ENCODE measurements at places on chromosomes 16 and 17.
A peak's percentile ranks its signal among the peaks of the same experiment; 100 is the strongest.

GRCh38 chr16:13839577-13839976, 80.4 kb upstream of the ERCC4 start:
- no peak for DNase-seq

DNA sequence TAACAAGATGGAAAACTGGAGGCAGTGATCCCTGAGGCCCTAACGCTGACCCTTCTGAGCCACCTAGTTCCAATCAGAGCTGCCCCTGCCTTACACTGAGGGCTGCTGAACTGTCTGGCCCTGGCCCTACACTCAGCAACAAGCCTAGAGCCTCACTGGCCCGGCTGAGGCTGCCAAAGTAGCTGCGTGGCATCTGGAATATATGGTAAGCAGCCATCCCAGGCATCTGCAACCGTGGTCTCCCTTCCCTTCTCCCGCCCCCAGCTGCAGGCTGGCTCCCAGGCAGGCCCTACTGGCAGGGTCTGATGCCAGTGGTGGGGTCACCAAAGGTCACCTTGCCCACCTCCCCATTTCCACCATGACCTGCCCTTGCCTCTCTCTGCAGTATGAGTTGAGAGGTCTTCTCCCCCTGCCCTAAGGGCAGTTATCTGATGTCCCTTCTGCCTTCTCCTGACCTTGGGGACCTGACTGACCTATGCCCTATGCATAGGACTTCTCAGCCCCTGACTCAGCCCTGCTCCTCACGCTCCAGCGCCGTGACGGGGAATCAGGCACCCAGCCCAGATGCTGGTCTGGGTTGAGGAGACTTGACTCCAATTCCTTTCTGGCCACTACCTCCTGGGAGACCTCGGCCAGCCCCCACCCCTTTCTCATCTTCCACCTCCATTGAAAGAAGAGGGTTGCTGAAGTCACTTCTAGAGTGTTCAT, 45.3 kb downstream of the CPNE2 start:
- no peak for DNase-seq

- peak; percentile 61 for DNase-seq
Measured at GRCh38 chr17:41579484-41580243, 7.0 kb downstream of the KRT14 start.

- no peak for DNase-seq
Measured at GRCh38 chr17:57580055-57580739, 164.9 kb downstream of the CCDC182 start.

DNA sequence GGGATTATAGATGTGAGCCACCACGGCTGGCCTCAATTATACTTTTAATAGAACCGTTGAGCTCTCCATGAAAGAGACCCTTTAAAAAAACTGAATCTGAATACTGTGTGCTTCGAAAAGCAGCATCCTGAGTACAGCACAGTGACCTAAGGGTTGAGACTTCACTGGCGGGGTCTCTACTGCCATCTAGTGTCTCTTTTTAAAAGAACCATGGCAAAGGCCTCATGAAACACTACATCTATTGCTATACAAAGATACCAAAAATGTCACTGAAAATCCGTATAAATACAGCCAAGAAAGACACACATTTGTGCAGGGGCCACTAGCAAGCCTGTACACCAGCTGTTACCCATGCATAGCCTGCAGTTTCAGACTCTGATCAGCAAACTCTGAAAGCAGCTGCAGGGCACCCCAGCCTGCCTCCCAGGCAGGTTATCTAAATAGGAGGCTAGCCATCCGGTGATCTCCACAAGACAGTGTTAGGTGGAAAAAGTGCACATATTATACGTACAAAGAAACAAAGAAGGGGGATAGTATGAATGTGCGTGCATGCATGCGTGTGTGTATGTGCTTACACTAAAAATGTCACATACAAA, 35.3 kb downstream of the NPLOC4 start:
- peak; percentile 17 for DNase-seq

- DNase-seq: no peak
Measured at GRCh38 chr17:76248013-76248782, 7.9 kb upstream of the RNF157 start.

DNA sequence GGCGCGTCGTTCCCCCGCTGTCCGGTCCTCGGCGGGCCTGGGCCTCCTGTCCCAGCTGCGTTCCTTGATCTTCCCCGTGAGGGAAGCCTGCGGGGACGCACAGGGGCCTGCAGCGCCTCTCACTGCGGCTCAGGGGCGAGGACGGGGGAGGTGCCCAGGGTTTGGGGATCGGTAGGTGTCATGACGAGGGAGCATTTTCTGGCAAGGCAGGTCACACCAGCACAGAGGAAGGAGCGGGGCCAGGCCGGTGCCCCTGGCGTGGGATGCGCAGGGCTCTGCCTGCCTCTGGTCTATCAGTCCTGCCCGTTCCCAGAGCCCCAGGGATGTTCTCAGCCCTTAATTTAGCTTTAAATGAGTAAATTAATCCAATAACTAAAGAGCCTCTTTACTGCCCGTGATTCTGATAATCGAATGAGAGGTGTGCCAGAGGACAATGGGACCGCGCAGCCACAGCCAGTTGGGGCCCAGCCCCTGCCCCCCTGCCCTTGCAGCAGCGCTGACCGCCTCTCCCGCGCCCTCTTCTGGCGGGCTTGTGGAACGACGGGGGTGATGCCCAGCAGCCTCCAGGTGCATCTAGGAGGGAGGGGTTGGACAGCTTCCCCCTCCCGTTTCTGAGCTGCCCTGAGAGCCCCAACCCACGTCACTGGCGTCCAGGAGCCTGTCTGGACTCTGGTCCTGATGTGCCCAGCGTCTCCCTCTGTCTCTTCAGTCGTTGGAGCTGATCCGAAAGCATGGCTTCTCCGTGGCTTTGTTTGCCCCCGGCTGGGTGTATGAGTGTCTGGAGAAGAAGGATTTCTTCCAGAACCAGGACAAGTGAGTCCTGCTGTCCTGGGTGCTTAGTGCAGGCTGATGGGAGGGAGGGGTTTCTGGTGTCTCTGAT, 7.9 kb downstream of the ENGASE start:
- DNase-seq: peak; percentile 52

DNA sequence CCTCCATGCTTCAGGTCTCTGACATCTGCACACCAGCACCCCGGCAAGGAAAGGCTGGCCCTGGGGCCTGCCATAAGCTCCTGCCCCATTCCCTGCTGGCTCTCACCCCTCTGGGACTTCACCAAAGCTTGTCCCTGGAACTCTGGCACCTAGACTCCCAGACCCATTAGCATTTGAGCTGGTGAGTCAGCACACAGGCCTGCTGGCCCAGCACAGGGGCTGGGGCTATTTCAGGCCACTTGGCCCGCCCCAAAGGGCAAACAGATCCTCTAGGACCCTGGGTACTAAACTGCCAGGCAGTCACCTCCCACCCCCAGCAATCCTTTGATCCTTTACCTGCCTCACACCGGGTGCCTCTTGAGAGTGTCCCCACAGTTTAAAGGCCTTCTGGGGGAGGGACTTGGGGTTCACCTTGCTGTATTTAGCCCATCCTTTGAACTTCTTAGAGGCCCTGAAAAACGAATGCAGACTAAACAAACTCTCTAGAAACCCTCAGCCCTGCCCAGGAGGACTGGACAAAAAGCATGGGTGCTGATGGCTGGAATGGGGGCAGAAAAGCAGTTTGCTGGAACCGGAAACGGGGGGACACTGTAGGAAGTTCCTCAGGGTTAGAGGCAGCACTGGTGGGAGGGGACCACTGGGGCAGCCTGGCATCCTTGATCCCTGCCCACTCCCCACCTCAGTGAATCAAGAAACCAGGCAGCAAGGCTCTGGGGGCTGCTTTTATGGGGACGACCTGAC, 3.2 kb upstream of the SAMD14 start:
- no peak for DNase-seq

DNA sequence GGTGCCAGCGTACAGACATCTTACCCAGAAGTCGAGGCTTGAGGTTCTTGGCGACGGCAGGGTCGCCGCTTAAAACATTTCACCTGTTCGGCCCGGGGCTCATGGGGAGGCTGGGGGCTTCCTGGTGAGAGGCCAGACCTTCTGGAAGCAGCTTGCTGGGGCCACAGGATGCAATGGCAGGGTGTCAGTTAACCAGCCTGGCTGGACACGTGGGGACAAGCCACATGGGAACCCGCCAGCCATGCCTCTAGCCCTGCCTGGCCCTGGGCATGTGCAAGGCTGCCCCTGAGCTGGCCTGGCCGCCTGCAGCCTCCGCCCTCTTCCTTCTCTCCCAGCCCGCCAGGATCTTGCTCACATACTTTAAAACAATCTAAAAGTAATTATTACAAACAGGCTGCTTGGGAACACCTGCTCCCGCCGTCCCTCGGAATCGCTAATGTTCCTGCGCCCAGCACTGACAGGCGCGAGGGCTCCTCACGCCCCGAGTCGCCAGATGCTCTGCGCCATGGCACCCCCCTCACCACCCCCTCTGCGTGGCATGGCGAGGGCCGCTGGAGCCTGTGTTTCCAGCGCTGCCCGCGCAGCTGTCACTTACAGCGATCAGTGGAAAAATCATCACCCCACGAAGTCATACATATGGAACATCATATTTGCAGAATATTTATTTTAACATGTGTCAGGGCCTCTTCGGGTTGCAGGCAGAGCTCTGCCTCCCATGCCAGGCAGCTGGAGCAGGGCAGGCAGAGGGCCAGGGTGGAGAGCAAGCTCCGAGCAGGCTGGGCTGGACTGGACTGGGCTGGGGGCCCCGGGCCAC, 188.7 kb upstream of the GSE1 start:
- no peak for DNase-seq

Measured in activated CD4-positive, alpha-beta T cell treated with anti-CD3 and anti-CD28 coated beads, Interleukin-2, amount 50 U/mL, for 1 hour (primary cell).